Stimulated activated CD4-positive, alpha-beta T cell treated with anti-CD3 and anti-CD28 coated beads, Interleukin-1b, Interleukin-23, amount 100 ng/mL, for 4 hours (primary cell): ENCODE measurements at places on chromosomes 5 and 9.

DNA sequence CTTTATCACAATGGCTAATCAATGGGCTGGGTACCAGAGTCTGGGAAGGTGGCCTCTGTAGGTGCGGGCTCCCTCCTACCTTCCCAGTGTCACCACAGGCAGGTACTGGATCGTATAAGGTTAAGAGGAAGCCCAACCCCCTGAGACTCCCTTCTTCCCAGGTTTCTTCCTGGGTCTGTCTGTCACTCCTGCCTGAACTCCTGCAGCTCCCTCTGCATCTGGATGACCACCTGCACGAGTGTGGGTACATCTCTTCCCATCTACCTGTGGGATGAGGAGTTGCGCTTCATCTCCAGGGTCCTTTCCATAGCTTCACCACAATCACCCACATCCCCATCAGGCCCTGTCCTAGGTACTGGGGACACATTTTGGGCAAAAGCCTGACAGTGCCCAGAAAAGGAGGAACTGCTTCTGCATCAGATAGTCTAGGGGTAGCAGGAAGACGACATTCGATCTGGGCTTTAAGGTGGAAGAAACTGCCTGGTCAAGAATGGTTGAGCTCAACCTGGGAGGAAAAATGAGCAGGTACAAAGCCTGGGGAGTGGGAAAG is 112.2 kb upstream of the ALDH1B1 start:
- DNase-seq = no peak

- no peak for DNase-seq
These were observed 256.9 kb downstream of the DMAC1 start for GRCh38 chr9:7542693-7543092.

- DNase-seq = no peak
These were observed 278.6 kb upstream of the CDH10 start for GRCh38 chr5:24923400-24923799.

DNA sequence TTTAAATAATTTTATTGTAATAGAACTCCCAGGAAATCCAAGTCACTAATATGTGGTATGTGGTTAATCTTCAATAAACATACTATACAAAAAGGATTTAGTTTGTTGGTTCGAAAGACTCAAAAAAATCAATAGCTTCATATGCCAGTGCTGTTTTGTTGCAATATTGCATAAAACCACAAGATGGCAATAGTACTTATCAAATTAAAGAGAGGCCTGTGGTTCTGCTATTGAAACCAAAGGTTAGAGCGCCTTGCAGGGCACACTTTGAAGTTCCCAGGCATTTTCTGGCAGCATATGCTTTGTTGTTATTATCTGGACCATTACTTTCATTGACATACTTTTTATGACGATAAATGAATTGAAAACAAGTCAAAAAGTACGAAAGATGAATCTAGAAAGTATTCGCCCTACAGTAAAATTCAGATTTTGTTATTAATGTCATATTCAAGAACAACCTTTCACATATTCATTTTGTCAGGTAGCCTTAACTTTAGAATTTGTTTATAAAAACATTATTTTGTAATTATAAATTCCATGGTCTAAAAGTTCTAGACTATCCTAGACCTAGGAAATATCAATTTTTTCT is 316.3 kb downstream of the MCTP1 start:
- DNase-seq = peak; percentile 3

GRCh38 chr5:28850320-28850921 is 1812.0 kb upstream of the CDH9 start:
- DNase-seq = no peak

- no peak for DNase-seq
These were observed 58.1 kb downstream of the PTPDC1 start for GRCh38 chr9:94142353-94142752.

- DNase-seq = no peak
These were observed 568.6 kb upstream of the DAP start for GRCh38 chr5:11329679-11330078.

DNA sequence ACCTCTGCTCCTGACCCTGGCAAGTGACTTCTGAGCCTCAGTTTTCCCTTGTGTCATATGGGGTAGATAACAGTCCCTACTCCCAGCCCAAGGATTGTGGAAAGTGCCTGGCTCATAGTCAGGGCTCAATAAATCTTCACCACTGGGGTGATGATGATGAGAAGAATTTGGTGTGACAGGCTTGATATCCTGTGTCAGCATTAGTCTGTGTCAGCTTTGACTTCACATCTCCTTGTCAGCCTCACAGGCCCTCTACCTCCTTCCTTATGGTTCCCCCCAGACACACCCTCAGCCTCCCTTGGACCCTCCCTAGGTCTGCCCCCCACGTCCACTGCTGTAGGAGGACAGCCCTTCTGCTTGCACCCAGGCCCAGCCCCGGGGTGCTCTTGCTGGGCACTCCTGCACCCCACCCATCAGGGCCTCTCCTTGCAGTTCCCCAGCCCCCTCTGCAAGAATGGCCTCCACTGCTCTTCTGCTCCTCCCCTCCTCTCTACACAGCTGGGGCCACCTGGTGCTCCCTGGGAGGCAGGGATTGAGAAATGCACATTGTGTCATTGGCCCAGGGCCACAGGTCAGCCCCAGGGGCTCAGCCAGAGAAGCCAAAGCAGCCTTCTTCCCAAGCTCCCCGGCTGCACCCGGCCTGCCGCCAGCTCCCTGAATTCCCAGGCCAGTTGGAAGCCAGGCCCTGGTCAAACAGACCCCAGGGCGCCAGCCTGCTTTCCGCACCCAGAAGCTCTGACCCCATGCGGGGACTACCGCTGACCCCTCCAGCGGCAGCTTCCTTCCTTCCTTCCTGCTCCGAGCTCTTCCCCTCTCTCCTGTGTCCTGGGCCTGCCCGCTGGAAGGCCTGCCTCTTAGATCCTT is 7.7 kb downstream of the FGFR4 start:
- DNase-seq = no peak

GRCh38 chr5:65047948-65048690 is 279.4 kb downstream of the CWC27 start:
- no peak for DNase-seq
